ENCODE measurements at places on chromosomes 2 and 18. TPM values are rescaled to one million over a fixed set of nuclear protein-coding genes. Genes with fewer than 3 reads are reported as not detected.

- no peaks in the 10 kb centered on the region for H3K36me3 ChIP-seq
- no peak overlapping the region for H3K27ac ChIP-seq
- no peak for DNase-seq
- no peaks in the 10 kb centered on the region for H3K4me1 ChIP-seq
These were observed 78.4 kb downstream of the MARCHF4 start for GRCh38 chr2:216293883-216294282.

The SMC6 gene
- 10.9 TPM for total RNA-seq

- no peaks in the 10 kb centered on the region for H3K4me1 ChIP-seq
- peak within 1 kb of the TSS; percentile 47 for H3K4me3 ChIP-seq
- no peak within 1 kb of the TSS for H3K27ac ChIP-seq
- peaks cover 22% of the 10 kb centered on the region for H3K27me3 ChIP-seq
These were observed at the start of gene LIPG for GRCh38 chr18:49561289-49562193. Gene LIPG, plus strand, starts transcription at chr18:49562057. Its CDS starts 252 bp downstream, at chr18:49562309.

DNA sequence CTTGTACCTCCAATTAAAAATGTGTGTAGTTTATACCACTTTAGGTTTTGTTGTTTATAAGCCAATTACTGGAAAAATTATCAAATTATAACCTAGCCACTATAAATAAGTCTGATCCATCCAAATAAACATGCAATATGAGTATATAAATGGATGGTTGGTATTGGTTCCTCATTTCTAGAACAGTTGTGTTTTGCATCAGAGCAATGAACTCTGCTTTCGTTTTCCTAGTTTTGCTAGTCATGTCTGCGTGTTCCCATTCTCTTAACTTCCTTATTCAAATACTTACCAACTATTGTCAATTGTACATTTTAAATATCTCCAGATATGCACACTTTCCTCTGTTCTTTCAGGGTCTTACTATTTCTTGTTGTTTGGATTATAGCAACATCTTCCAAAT, 641.7 kb downstream of the NR4A2 start:
- H3K4me1 ChIP-seq, result no peaks in the 10 kb centered on the region
- H3K27ac ChIP-seq, result no peak overlapping the region
- no peaks in the 10 kb centered on the region for H3K27me3 ChIP-seq
- H3K36me3 ChIP-seq, result no peaks in the 10 kb centered on the region
- H3K4me3 ChIP-seq, result no peak overlapping the region
- no peak for DNase-seq

DNA sequence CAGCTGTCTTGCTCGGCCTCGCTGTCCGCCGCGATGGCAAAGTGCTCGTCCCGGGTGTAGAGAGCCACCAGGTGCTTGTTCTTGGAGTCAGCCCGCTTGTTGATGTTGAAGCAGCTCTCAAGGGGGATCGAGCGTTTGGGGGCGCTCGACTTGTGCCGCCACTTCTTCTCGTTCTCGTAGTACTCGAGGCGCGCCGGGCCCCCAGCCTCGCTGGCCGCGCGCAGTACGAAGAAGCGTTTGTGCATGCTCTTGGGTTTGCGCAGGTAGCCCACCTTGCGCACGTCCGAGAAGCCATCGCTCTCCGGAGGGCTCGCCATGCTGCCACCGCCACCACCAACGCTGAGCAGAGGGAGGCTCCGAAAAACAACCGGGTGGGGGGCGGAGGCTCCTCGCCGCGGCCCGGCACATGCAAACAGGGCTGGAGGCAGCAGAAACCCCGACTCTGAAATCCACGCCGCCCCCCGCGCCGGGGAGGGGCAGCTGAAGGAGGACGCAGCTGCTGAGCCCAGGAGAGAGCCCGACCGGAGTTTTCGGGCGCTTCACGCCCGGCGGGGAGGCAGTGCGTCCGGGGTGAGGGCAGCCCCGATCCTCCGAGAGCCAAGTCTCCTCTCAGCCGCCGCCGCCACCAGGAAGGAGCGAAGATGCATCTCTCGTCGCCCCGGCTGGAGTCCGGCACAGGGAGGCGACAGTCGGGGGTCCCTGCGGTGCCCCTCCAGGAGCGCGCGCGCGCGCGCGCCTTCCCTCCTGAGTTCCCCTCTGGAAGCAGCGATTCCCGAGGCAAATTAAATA, 1.0 kb downstream of the IRS1 start:
- H3K4me1 ChIP-seq, result peaks cover 61% of the 10 kb centered on the region
- H3K27ac ChIP-seq, result peak overlapping the region; percentile 96
- peak overlapping the region; percentile 70 for H3K4me3 ChIP-seq
- H3K36me3 ChIP-seq, result no peaks in the 10 kb centered on the region

GRCh38 chr18:24386681-24387080, 10.9 kb downstream of the OSBPL1A start:
- H3K27ac ChIP-seq, result no peak overlapping the region
- H3K36me3 ChIP-seq, result no peaks in the 10 kb centered on the region
- no peaks in the 10 kb centered on the region for H3K4me1 ChIP-seq
- H3K4me3 ChIP-seq, result no peak overlapping the region
- DNase-seq, result no peak

- H3K4me1 ChIP-seq, result peaks cover 16% of the 10 kb centered on the region
- H3K36me3 ChIP-seq, result no peaks in the 10 kb centered on the region
- H3K27me3 ChIP-seq, result no peaks in the 10 kb centered on the region
These were observed 40.1 kb downstream of the ARHGAP25 start for GRCh38 chr2:68774569-68775271.

- H3K4me3 ChIP-seq, result no peak overlapping the region
- no peaks in the 10 kb centered on the region for H3K36me3 ChIP-seq
- no peak overlapping the region for H3K27ac ChIP-seq
- DNase-seq, result no peak
- H3K27me3 ChIP-seq, result no peaks in the 10 kb centered on the region
- H3K4me1 ChIP-seq, result no peaks in the 10 kb centered on the region
These were observed 126.3 kb downstream of the IRS1 start for GRCh38 chr2:226673314-226673723.

- no peaks in the 10 kb centered on the region for H3K4me1 ChIP-seq
- H3K36me3 ChIP-seq, result peaks cover 3% of the 10 kb centered on the region
- no peak overlapping the region for H3K27ac ChIP-seq
- H3K27me3 ChIP-seq, result no peaks in the 10 kb centered on the region
These were observed 34.3 kb downstream of the GALM start for GRCh38 chr2:38700113-38700785.

The LHCGR gene
- not detected for total RNA-seq

The SAP130 gene
- 6.7 TPM for total RNA-seq

GRCh38 chr2:15355386-15355785, 205.7 kb downstream of the NBAS start:
- H3K4me3 ChIP-seq, result no peak overlapping the region
- H3K27me3 ChIP-seq, result no peaks in the 10 kb centered on the region
- no peak for DNase-seq
- H3K4me1 ChIP-seq, result no peaks in the 10 kb centered on the region
- no peak overlapping the region for H3K27ac ChIP-seq
- H3K36me3 ChIP-seq, result no peaks in the 10 kb centered on the region

DNA sequence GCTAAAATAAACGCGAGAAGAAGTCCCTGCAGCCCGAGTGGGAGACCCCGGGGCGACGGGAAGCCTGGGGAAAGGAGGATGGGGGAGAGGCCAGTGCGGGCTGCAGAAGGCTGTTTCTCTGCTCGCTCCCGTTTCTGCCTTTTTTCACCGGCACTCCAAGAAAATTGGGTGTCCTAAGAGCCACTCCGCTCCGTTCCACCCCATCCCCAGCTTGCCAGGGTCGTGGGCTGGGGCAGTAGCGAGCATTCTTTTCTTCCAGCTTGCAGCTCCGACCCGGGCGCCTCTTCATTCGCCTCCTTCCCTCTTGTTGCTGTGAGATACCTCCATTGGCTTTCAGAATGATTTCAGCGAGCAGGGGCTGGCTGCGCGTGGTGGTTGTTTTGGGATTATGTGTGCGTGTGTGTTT, 1.1 kb downstream of the HOXD3 start:
- no peak for DNase-seq
- no peak overlapping the region for H3K27ac ChIP-seq
- no peak overlapping the region for H3K4me3 ChIP-seq
- no peaks in the 10 kb centered on the region for H3K36me3 ChIP-seq
- H3K27me3 ChIP-seq, result peaks cover 99% of the 10 kb centered on the region
- H3K4me1 ChIP-seq, result peaks cover 44% of the 10 kb centered on the region

The PER2 gene
- total RNA-seq, result 9.6 TPM

GRCh38 chr2:133158024-133158423, 410.2 kb downstream of the NCKAP5 start:
- H3K27me3 ChIP-seq, result no peaks in the 10 kb centered on the region
- no peak for DNase-seq
- H3K4me3 ChIP-seq, result no peak overlapping the region
- H3K36me3 ChIP-seq, result no peaks in the 10 kb centered on the region
- H3K4me1 ChIP-seq, result no peaks in the 10 kb centered on the region
- H3K27ac ChIP-seq, result no peak overlapping the region

- peak; percentile 36 for DNase-seq
- no peaks in the 10 kb centered on the region for H3K27me3 ChIP-seq
- no peak overlapping the region for H3K4me3 ChIP-seq
- no peaks in the 10 kb centered on the region for H3K36me3 ChIP-seq
These were observed 34.9 kb downstream of the NTSR2 start for GRCh38 chr2:11635141-11635540.

- H3K27me3 ChIP-seq, result no peaks in the 10 kb centered on the region
- DNase-seq, result no peak
- H3K4me1 ChIP-seq, result no peaks in the 10 kb centered on the region
These were observed 1583.4 kb upstream of the PIK3C3 start for GRCh38 chr18:40371673-40372072.

The GCA gene
- 11.4 TPM for total RNA-seq

GRCh38 chr2:239212929-239213642, 187.7 kb downstream of the HDAC4 start:
- peak; percentile 57 for DNase-seq
- H3K36me3 ChIP-seq, result no peaks in the 10 kb centered on the region
- no peaks in the 10 kb centered on the region for H3K4me1 ChIP-seq
- no peaks in the 10 kb centered on the region for H3K27me3 ChIP-seq
- peak overlapping the region; percentile 64 for H3K27ac ChIP-seq
- no peak overlapping the region for H3K4me3 ChIP-seq

- peaks cover 33% of the 10 kb centered on the region for H3K4me1 ChIP-seq
- H3K27me3 ChIP-seq, result no peaks in the 10 kb centered on the region
- DNase-seq, result no peak
These were observed 25.0 kb upstream of the SLC14A2 start for GRCh38 chr18:45590036-45590886.

GRCh38 chr2:15782009-15782751, 158.2 kb upstream of the MYCN start:
- H3K4me1 ChIP-seq, result no peaks in the 10 kb centered on the region
- no peak for DNase-seq
- H3K27ac ChIP-seq, result no peak overlapping the region

GRCh38 chr2:162559194-162559593, 215.3 kb downstream of the GCA start:
- H3K4me1 ChIP-seq, result no peaks in the 10 kb centered on the region
- no peak overlapping the region for H3K4me3 ChIP-seq
- no peak overlapping the region for H3K27ac ChIP-seq
- no peaks in the 10 kb centered on the region for H3K36me3 ChIP-seq

The HOXD12 gene
- 1.8 TPM for total RNA-seq

DNA sequence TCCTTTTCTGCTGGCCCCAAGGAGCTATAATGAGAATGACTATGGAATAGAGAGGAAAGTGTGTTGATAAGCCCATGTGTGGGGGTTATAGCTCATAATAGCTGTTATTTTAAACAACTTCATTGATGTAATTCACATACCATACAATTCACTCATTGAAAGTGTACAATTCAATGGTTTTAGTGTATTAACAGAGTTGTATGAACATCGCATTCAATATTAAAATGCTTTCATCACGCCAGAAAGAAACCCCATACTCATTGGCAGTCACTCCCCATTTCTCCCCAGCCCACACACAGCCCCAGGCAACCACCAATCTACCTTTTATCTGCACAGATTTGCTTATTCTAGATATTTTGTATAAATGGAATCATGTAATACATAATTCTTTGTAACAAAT, 139.6 kb upstream of the CYP1B1 start:
- H3K36me3 ChIP-seq, result no peaks in the 10 kb centered on the region
- H3K4me3 ChIP-seq, result no peak overlapping the region
- H3K4me1 ChIP-seq, result peaks cover 52% of the 10 kb centered on the region
- no peaks in the 10 kb centered on the region for H3K27me3 ChIP-seq

GRCh38 chr18:35711227-35711626, 129.7 kb downstream of the GALNT1 start:
- H3K4me1 ChIP-seq, result no peaks in the 10 kb centered on the region
- no peaks in the 10 kb centered on the region for H3K27me3 ChIP-seq
- H3K4me3 ChIP-seq, result no peak overlapping the region
- H3K36me3 ChIP-seq, result peaks cover 30% of the 10 kb centered on the region
- H3K27ac ChIP-seq, result no peak overlapping the region

GRCh38 chr2:31429040-31429439, 14.5 kb upstream of the XDH start:
- H3K36me3 ChIP-seq, result no peaks in the 10 kb centered on the region
- H3K4me3 ChIP-seq, result no peak overlapping the region
- no peaks in the 10 kb centered on the region for H3K4me1 ChIP-seq
- no peak for DNase-seq
- H3K27me3 ChIP-seq, result no peaks in the 10 kb centered on the region
- H3K27ac ChIP-seq, result no peak overlapping the region

DNA sequence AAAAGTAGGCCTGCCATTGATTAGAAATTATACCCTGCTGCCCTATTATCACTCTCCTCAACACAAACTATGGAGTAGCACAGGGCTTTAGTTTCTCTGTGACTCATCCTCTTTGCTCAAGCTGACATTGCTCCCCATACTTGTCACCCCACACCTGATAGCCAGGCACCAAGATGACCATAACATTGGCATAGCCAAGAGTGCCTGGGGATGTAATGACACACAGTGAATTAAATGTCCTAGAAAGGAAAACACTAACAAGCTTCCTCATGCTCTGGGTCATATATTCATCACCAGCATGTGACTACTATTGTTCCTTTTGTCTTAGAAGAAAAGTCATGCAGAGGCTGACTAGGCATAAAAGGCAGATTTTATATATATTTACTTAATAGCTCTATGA, 137.8 kb upstream of the RND3 start:
- no peaks in the 10 kb centered on the region for H3K27me3 ChIP-seq
- no peak for DNase-seq
- H3K4me3 ChIP-seq, result no peak overlapping the region
- no peaks in the 10 kb centered on the region for H3K36me3 ChIP-seq
- H3K4me1 ChIP-seq, result peaks cover 21% of the 10 kb centered on the region
- no peak overlapping the region for H3K27ac ChIP-seq

DNA sequence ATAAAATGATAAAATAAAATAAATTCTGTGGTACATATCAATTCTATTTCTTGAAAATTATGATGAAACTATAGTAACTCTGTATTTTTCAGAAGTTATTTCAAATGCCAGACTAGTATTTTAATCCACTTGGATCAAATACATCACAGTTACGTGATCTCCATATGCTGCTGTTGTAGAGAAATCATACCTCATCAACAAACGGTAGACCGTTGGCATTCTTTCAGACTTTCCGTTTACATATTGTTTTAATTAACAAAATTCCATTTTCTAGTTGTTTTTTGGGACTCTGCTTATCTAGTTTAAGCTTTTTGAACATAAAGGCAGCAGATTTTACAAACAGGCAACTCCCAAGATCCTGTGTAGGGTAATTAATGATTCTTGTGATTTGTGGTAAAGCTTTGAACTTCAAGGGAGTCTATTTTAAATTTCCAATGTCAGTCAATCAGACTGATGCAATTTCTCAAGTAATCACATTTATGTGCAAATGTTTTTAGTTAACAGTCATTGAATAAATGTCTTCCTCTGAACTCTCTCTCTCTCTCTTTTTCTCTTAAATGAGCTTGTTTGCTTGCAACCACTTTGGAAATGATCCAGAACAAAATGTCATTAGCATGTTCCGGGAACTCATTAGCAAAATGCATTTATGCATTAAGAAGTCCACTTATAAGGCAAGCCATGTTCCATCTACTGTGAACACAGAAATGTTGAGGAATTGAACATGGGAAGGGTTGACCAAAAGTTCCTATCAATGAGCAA, 31.8 kb downstream of the NYAP2 start:
- DNase-seq, result no peak
- no peaks in the 10 kb centered on the region for H3K4me1 ChIP-seq
- no peak overlapping the region for H3K4me3 ChIP-seq
- H3K27ac ChIP-seq, result no peak overlapping the region
- H3K36me3 ChIP-seq, result no peaks in the 10 kb centered on the region
